Activated CD4-positive, alpha-beta T cell treated with anti-CD3 and anti-CD28 coated beads, Interleukin-2, amount 50 U/mL, for 48 hours (primary cell): ENCODE measurements at places on chromosomes 11 and 22.

GRCh38 chr11:25899617-25900160, 432.2 kb upstream of the ANO3 start:
- no peak for DNase-seq

- no peak for DNase-seq
Measured at GRCh38 chr22:50606946-50607658, 6.5 kb downstream of the MAPK8IP2 start.

- DNase-seq: no peak
Measured at GRCh38 chr11:69765498-69765995, 9.6 kb downstream of the FGF4 start.

GRCh38 chr11:93849751-93850593, 446 bp downstream of the VSTM5 start:
- no peak for DNase-seq

GRCh38 chr22:30127749-30128166, 47.5 kb downstream of the HORMAD2 start:
- DNase-seq: no peak

GRCh38 chr11:124098141-124098540, 17.1 kb upstream of the VWA5A start:
- no peak for DNase-seq

DNA sequence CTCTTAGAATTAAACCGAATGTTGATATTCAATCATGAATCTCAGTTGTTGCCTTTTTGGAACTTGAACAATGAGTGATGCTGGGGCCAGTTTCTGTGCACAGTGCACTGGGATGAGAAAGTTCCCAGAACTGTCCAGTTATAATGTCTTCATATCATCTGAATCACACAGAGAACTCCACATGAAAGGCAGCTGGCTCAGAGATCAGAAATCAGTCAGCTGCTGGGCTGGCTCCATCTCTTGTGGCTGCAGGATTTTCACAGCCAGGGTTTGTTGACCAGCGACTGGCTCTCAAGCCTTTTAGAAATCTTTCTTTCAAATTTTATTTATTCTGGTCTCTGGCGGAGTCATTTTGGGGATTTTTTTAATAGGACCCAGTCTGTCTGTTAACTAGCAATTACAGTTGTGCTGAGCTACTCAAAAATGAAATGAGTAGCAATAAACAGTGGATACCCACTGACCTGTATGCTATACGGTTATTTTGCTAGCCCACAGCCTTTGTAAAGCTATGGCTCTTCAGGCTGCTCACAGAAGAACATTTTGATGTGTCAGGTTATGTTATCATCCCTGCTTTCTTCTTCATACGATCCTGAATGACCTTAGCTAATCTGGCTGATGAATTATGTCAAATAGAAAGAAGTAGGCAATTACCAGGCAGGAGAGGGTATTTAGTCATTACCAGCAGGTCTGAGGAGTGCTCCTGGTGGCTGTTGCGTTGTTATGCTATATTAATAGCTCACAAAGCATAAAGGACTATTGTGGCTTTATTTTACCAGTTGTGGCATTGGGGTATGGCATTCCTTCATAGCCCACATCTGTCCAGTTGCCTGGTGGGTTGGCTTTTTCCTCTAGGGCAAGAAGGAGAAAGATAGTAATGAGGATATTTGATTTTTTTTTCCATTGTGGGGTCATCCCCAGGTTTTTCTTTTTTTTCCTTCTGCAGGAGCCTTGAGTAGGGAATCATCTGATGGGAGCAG, 3.6 kb downstream of the FAT3 start:
- no peak for DNase-seq

- no peak for DNase-seq
Measured at GRCh38 chr11:44737245-44738085, 10.7 kb downstream of the TSPAN18 start.

GRCh38 chr11:7982582-7983119, 4.5 kb upstream of the EIF3F start:
- DNase-seq: no peak

- peak; percentile 50 for DNase-seq
Measured at GRCh38 chr22:20885557-20886323, 26.9 kb downstream of the SNAP29 start.

GRCh38 chr11:62832336-62833234, at the start of gene TEX54:
Gene TEX54, minus strand, starts transcription at chr11:62832841.
- no peak for DNase-seq

GRCh38 chr22:20503816-20504215, 3.6 kb upstream of the MED15 start:
- no peak for DNase-seq

DNA sequence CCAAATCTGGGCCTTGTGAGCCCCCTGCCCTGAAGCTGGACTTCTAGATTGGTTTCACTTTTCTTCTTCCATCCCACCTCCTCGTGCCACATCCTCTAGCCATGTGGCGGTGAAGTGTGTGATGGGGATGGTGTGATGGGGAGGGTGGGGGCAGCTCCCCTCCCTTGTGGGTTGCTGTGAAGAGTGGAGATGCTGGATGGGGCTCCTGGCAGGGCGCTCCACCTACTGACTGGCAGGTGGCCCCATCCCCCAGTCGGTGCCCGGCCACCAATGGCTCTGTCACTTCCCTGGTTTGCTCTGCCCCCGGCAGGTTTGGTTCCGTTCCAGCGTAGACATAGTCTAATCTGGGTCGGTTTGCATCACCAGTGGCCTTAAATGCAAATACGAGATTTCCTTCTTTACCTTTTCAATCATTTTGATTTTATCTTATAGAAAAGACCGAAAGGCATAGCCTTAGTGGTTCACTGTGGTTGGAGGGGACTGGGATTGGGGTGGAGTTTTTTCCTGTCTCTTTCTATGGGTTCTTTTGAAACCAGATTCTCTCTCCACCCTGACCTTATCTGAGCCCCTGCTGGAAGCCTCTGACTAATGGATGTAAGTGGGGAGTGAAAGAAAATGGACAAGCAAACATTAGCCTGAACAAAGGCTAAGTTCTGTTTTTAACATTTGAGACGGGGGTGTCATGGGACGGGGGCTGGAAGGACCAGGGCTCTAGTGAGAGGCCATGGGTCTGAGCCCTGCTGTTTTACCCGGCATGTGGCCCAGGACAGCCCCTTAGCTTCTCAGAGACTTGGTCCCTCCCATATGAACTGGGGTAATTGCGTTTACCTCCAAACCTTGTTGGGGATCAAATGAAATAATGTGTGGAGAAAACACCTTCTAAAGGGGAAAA, 149.3 kb downstream of the CACNA1I start:
- DNase-seq: no peak

GRCh38 chr22:36162127-36163034, 1.8 kb upstream of the APOL3 start:
- no peak for DNase-seq

- DNase-seq: no peak
Measured at GRCh38 chr11:110339456-110340250, 43.2 kb upstream of the RDX start.

GRCh38 chr11:68021167-68021787, 9.2 kb upstream of the NDUFS8 start:
- no peak for DNase-seq

DNA sequence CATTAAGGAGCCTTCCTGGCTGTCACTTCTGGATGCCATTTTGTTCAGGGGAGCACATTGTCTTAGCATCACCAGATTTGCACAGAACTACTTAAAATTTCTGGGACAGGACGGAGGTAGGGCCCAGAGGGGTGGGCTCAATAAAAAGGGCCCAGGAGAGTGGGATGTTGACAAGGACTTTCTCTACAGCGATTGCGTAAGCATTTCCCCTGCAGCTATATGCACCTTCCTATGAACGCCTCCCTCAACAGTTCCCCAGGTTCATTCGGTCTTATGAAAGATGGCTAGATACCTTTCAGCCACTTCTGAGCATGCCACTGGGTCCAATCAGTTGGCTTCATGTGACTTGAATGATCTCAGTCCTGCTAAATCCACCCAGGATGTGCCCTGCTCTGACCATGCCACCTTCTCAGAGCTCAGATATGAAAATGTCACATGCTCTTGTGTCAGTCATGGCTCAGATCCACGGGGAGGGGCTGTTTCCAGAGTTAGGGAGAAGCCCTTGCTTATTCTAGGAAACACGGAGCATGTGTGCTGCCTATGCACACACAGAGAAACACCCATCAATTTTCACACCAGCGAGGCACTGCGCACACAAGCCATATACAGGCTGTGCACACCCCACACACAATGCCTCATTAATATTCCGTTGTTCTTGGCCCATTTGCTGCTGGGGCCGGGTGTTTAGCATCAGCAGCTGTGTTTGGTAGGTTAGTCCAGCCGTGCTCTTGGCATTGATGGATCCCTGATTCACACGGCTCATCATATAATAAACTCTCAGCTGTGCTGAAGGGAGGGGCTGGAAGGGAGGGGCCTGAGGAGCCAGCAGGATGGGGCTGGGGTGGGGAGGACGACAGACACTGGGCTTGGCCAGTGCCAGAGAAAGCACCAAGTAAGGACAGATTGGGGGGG, 52.5 kb upstream of the NNMT start:
- no peak for DNase-seq

DNA sequence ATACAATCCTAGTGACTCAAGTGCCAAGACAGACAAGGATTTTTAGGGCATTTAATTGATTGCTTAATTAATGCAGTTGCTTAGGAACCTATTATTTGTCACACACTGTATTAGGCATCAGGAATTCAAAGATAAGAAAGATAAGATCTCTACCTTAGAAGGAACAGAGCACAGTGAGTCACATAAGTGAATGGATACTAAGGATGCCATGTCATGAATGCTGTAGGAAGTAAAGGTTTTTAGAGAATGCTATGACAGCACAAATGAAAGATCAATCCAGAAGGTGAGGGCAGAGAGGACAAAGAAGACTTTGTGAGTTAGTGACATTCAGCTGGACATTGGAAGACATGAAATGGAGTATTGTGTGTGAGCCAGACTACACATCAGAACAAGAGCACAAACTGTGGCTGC, 147.9 kb upstream of the DDI1 start:
- no peak for DNase-seq

DNA sequence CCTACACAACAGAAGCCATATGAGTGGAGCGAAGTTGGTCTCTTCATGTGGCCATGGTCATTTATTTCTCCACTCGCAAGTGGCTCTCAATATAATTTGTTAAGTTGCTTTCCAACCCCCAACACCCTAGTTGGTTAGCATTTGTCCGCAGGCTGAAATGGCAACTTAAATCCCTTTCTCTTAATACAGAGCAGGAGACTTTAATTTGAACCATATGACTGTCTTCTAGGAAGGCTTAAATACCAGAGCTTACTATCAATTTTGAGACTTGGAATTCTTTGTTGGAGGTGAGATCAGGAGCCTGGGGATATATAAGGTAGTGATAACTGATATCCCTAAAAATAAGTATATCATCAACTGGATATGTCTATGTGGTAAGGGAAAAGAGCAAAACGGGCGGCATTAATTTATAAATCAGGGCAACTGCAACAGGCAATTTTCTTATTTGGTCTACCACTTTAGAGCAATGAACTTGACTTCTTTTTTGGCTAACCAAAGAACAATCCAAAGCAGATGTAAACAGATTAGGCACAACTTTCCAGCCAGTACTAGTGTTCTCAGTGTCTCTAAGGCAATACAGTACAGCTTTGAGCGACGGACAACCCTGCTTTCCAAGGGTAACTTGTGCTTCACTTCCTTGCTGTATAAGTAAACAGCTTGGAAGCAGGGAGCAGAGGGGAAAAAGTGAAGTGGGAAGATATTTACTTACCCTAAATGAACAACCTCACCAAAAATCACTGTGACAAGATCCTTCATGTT, 74.7 kb upstream of the APOA1 start:
- no peak for DNase-seq

- no peak for DNase-seq
Measured at GRCh38 chr11:28461846-28462245, 353.7 kb downstream of the METTL15 start.

DNA sequence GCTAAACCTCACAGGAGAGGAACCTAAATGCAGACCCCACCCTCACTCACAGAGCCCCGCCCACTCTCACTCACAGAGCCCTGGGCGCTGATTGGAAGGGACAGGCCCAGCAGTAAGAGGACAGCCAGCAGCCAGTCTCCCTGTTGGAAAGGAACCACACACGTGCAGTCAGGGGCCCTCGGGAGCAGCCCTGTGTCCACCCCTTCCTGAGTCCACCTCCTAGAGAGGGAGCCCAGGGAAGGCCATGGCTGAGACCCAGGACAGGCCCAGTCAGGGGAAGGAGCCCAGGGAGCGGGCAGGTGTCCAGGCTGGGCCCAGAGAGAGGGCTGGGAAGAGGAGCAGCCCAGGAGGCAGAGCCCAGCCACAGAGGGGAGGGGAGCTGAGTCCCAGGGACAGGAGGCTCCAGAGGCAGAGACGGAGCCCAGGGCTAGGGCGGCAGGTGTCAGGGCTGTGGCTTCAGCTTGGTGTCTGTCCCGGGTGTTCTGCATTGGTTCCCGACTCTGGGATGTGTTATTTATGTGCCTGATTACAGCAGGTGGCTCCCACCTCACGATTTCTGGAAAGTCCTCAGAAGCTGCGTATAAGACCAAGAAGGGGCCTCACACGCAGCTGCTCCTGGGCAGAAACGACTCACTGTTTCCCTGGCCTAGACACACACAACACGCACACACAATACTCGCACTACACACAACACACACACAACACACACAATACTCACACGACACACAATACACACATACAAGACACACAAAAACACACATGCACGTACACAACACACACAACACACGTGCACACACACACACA, 9.0 kb upstream of the APOBEC3H start:
- peak; percentile 13 for DNase-seq

DNA sequence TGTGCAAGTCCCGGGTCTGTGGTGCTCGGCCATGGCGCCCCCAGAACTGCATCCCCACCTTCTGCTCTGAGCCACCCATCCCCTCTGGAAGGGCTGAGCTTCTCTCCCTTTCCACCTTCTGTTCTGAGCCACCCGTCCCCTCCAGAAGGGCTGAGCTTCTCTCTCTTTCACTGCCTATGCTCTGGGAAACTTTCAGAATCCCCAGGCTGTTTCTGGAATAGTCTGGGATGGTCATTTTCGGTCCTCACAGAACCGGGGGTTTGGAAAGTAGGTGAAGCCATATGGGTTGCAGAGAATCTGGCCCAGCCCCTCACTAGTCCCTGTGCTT, 3.4 kb upstream of the BID start:
- no peak for DNase-seq

DNA sequence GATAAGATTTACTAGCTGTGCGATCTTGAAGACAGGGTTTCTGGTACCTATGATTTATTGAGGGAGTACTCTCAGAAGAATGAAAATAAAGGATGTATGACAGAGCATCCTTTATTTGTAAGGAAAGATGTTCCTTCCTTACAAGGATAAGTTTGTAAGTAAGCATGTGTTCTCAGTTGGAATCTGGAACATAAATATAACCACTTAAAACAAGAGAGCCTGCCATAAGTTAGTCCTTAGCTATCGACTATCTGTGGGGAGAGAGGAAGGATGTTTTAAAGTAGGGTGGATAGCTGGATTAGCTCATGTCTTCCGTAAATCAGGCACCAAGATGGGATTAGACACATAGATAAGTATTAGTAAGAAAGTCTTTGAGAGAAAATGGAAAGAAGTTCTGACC, 192.6 kb upstream of the CARD18 start:
- DNase-seq: no peak

DNA sequence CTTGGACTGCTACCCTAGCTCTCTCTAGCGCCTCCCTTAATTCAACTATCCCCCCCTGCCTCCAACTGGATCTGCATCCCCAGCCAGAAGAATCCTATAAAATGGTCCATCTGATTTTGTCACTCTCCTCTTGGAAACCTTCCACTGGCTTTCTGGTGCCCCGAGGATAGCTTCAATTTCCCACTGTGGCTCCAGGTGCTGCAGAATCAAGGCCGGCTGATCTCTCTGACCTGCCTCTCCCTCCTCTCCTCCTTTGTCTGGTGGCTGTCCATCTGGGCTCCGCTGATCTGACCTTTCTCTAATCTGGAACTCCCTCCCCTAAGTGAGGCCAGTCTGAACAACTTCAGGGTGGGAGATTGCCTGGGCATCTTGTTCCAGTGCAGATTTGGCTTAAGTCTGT, 6.1 kb upstream of the GRK3 start:
- no peak for DNase-seq
